ENCODE measurements at places on chromosomes 1 and 21. TPM values are rescaled to one million over a fixed set of nuclear protein-coding genes. Genes with fewer than 3 reads are reported as not detected.
A peak's percentile ranks its signal among the peaks of the same experiment; 100 is the strongest.

The IGSF3 gene
- total RNA-seq: 24.0 TPM

The PRSS38 gene
- not detected for total RNA-seq

The EFNA3 gene
- total RNA-seq: 4.0 TPM

The SH2D5 gene
- total RNA-seq: 7.7 TPM

The DMBX1 gene
- 0.06 TPM for total RNA-seq

The SLC5A9 gene
- total RNA-seq: not detected

The HSPG2 gene
- total RNA-seq: 23.6 TPM

The TMEM269 gene
- total RNA-seq: 0.47 TPM

The NBPF10 gene
- total RNA-seq: 0.71 TPM

The CHRNB2 gene
- 0.11 TPM for total RNA-seq

DNA sequence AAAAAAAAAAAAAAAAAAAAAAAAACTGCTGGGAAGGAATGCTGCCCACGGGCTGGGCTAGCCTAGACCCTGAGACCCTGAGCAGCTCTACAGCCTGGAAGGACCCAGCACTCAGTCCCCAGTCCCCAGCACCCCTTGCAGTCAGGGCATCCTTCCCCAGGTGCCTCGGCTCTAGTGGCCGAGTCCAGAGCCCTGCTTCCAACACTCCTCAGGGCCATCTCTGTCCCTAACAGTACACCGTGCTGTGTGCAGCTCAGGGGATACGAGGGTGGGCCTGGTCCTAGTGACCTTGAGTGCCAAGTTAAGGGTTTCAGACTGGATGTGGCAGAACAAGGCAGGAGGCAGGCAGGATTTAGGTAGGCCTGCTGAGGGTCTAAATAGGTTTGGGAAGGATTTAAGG lies 50.2 kb upstream of the LRP8 start:
- no peak for DNase-seq

GRCh38 chr1:155174324-155175280 lies 953 bp downstream of the TRIM46 start:
- peak; percentile 81 for DNase-seq

GRCh38 chr1:209884665-209885117 lies 53.3 kb upstream of the SYT14 start:
- no peak for DNase-seq

GRCh38 chr1:224668984-224669383 lies 52.9 kb downstream of the CNIH3 start:
- DNase-seq: no peak

DNA sequence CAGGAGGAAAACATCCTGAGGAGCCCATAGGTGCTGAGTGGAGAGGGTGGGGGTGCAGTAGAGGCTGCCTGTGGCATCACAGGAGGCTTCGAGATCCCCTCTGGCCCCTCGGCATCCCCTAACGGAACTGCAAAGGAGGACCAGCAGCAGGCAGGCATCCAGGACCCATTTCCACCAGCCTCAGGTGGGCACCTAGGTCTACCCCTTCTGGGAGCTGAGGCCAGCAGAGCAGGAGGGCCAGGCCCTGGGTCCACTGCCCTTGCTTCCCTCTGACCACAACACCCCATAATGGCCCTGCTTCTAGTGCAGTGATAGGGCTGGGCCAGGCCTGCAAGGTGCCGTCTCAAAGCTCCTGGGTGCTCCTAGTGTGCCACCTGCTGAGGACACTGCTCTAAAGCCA lies 723.0 kb downstream of the PTPRU start:
- no peak for DNase-seq

- DNase-seq: no peak
Observed at GRCh38 chr1:99565606-99566289, 80.2 kb upstream of the PALMD start.

DNA sequence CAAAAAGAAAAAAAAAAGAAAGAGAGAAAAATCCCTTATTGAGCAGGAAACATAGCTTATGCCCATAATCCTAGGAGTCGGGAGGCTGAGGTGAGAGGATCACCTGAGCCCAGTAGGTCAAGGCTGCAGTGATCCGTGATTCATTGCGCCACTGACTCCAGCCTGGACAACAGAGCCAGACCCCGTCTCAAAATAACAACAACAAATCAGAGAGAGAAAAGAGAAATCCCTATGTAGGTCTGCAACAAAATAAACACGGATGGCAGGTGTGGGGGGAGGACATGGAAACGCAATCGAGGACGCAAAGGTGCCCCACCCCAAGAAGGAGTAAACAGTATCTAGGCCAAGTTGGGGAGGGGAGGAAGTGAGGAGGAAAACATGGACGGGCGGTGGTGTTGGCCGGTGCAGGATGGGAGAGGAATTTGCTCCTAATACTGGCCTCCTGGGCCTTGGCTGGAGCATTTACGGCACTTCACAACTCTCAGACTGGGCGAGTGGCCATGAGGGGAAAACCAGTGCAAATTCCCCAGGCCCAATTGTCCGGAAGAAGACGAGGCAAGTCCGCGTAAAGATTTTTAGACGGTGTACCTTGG lies 609 bp upstream of the CHTOP start:
- no peak for DNase-seq

DNA sequence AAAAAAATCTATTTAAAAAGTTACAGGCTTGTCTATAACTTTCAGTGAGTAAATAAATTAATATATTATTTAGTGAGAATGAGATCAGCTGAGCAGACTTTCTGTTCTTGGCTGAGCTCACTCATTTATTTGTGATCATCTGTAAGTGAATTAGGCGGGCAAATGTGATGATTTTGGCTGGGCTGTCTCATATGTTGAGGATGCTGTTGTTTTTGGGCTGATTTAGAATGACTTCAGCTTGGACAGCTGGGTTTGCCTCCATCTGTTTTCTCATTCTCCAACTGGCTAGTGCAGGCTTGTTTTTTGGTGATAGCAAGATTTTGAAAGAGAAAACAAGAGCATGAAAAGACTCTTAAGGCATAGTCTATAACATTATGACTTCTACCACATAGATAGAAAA lies 475.8 kb upstream of the OLFM3 start:
- no peak for DNase-seq

DNA sequence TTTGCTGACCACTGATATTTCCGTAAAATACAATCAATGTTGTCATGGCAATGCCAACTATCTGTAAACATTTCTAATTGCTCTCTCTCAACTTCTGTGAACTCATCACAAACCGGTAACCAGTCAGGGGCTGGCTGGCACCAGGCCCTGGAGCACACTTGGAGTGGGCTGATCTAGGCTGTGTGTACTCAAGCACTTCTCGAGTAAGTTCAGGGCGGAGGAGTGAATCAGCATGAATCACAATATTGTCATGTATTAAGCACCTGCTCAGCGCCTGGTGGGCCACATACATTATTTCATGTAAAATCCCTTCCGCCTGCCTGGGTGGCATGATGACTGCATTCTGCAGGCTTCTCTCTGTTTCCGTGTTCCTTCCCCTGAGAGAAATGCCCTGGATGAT lies 212.4 kb downstream of the FOXD2 start:
- DNase-seq: no peak

- DNase-seq: no peak
Observed at GRCh38 chr1:113813218-113813617, 942 bp upstream of the RSBN1 start.

GRCh38 chr1:211601982-211602670 lies 23.2 kb upstream of the SLC30A1 start:
- DNase-seq: no peak

- no peak for DNase-seq
Observed at GRCh38 chr21:41851090-41851790, 27.9 kb downstream of the PRDM15 start.

DNA sequence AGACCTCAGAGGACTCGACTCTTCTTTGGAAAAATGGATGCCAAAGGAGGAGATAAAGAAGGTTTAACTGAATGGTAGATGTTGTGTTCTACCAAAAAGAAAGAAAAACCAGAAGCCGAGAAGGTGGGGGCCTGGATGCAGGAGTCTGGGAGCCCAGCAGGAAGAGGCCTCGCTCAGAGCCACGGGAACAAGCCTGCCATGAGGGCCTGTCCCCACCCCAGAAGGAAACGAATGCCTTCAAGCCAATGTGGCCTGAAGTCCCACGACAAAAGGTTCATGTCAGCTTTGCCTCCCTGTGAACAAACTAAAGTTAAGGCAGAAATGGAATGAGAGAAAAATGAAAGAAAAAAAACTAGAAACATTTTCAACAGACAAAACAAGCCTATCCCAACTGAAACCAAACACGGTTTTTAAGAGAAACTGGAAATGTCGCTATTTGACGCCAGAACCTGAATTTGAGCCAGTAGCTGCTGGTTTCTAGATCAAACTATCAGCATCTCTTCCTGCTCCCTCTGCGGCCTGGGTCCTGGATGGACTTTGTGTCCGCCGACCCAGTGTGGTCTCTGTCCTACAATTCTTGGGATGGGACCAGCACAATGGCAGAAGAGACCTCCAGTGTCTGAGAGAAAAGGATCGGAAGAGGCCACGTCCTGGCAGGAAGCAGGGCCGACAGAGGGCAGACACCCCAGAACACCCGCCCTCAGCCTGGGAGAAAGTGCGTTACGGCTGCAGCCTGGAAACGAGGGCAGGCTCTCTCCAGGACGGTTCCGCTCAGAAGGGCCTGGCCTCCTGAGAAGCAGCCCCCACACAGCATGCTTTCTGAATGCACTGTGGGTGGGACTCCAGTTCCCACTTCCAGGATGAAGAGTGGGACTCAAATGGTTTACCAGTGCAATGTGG lies 35.2 kb downstream of the SLC45A1 start:
- DNase-seq: no peak

- DNase-seq: peak; percentile 42
Observed at GRCh38 chr21:37564924-37565529, 198.5 kb downstream of the DYRK1A start.

- no peak for DNase-seq
Observed at GRCh38 chr1:225953315-225953714, 12.3 kb upstream of the LEFTY2 start.

- DNase-seq: no peak
Observed at GRCh38 chr1:78211483-78212092, 165.8 kb downstream of the GIPC2 start.

GRCh38 chr1:110091381-110091780 lies 20.9 kb upstream of the UBL4B start:
- no peak for DNase-seq

GRCh38 chr1:82299656-82300055 lies 498.9 kb downstream of the ADGRL2 start:
- DNase-seq: no peak

DNA sequence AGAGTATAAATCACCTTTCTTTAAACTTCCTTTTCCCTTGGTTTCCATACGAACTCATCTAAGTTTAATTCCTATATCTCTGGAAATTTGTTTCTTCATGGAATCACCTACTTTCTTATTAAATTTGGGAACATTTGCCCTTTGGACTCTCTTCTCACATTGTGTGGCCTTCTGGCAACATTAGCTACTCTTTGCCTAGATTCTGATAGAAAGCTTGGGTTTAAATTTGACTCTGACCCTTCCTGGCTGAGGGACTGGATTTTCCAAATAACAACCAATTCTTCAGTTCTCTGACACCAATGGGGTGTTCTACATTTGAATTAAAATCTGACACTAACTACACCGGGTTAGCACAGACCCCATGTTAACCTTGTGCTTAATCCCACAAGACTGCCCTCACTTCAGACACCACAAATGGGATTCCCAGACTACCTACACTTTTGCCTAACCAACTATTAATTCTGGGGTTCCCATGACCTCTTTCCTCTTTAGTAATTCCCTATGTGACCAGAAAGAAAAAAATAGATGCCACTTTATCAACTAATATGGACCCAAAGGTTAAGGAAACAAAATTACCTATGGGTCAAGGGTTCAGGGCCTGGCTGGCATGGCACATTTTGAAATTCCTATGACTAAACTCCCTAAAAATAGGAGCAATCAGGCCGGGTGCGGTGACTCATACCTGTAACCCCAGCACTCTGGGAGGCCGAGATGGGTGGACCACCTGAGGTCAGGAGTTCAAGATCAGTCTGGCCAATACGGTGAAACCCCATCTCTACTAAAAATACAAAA lies 9.7 kb upstream of the THEM4 start:
- no peak for DNase-seq

DNA sequence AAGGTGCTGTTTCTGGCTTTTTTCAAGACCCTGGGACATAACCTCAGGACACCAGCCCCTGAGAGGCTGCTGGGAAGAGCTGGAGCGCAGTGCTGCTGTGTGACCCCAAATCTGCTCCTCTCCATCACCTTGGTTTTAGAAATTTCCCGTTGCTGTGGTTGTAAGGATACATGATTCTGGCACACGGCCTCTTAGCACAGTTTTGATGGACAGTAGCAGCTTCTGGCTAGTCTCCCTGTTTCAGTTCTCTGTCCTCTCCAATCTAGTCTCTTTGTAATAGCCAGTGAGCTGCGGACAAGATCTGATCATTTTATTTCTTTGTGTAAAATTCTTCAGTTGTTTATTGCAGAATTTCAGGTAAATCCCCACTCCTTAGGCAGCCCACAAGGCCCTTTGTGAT lies 3.1 kb downstream of the CLIC6 start:
- DNase-seq: no peak

DNA sequence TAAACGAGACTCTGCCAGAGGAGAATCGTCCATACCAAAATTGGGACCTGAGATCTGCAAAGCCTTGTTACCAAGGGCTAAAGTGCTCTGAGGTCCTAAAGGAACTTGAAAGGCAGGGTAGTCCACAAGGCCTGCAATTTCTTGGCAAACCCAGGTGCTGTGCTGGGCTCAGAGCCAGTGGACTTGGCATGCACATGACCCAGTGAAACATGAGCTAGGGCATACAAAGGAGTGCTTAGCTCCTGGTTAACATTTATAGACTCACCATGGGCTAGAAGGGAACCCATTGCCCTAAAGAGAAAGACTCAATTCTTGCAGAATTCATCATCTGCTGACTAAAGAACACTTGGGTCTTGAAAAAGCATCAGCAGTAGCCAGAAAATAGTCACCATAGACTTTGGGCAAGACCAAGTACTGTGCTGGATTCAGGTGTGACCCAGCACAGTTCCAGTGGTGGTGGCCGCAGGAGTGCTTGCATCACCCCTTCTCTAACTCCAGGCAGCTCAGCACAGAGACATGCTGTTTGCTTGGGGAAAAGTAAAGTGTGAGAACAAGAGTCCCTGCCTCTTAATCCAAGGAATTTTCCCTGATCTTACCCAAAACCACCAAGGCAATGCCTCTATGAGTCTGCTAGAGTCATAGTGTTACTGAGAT lies 1069.4 kb upstream of the ADGRL2 start:
- DNase-seq: no peak

- no peak for DNase-seq
Observed at GRCh38 chr21:41432562-41433460, 6.8 kb downstream of the MX1 start.

DNA sequence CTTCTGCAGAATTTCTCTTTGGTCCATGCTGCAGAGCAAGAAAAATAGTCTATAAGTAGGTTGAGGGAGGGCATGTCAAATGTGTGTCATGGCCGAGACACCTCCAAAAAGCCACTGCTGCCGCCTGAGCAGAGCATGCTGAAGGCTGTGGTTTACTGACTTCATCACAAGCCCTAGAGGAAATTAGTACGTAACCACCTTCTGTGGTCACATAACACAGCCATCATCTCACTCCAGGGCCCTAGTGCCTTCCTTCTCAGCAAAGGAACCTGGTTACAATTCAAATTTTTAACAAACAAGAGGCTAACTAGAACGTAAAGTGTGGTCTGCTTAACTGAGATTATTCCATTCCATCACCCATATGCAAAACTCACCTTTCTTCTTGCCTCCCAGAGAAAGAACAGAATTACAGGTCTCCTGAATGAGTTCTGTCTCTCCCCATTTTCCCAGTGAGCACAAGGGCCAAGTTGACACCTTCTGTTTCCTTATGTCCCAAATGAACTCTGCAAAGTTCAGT lies at the start of gene PTPN22:
PTPN22 (minus strand) TSS at position 116 of the 517 bp plus-strand sequence.
- DNase-seq: no peak

GRCh38 chr1:70667494-70668170 lies 256.6 kb downstream of the CTH start:
- DNase-seq: no peak

GRCh38 chr1:237211540-237211939 lies 169.6 kb downstream of the RYR2 start:
- no peak for DNase-seq

All from neural progenitor cell (in vitro differentiated cells).